Activated CD4-positive, CD25-positive, alpha-beta regulatory T cell treated with anti-CD3 and anti-CD28 coated beads, Interleukin-2, amount 50 U/mL, for 72 hours (primary cell): ENCODE measurements at places on chromosomes 1 and 21.

DNA sequence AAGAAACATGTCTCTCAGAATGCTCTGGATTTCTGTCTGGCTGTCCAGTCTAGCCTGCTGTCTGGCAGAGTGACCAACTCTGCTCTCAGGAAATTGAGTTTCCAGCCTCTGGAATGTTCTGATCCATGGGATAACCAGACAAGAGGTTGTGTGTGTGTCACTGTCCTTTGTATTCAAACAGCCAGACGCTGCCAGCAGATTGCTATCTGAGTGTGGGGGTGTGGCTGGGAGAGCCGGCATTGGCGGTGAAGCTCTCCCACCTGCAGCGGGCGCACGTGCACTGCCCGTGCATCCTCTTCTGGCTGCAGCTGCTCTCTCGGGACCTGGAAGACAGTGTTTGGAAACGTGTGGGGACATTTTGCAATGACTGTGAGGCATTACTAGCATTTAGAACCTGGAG is 26.1 kb downstream of the PKP1 start:
- no peak for DNase-seq

GRCh38 chr21:43209575-43210453 is 41.0 kb downstream of the CRYAA start:
- no peak for DNase-seq

GRCh38 chr1:37892151-37893047 is 33.0 kb upstream of the MTF1 start:
- DNase-seq = no peak

DNA sequence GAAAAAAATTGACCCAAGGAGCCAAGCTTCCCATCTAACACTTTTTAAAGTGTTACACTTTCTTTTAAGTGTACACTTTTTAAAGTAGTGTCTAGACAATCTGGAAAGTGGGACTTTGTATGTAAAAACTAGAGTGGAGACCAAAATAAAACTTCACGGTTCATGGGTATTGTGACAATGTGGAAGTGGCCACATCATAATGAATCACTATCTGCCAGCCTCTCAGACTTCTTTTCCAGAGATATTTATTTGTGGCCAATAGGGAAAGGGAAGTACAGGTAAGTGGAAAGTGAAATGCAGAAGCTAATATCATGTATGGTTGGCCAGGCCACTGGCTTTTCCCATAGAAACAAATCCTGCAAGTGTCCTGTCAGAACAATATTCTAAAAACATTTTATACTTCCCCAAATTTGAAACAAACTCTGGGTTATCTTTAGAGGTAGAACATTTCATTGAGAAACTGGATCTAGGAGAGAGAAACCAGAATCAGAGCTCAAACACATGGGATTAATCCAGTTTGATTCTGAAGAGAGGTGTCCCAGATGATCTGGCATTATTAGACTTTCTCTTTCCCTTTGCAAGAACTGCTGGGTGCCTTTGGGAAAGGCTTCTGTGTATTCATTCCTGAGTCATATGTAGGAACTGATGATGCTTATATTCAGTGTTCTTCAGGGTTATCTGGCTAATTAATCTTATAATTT is 2.0 kb downstream of the TNFSF18 start:
- no peak for DNase-seq

- DNase-seq = no peak
Measured at GRCh38 chr1:168509210-168509609, 34.6 kb downstream of the XCL2 start.

DNA sequence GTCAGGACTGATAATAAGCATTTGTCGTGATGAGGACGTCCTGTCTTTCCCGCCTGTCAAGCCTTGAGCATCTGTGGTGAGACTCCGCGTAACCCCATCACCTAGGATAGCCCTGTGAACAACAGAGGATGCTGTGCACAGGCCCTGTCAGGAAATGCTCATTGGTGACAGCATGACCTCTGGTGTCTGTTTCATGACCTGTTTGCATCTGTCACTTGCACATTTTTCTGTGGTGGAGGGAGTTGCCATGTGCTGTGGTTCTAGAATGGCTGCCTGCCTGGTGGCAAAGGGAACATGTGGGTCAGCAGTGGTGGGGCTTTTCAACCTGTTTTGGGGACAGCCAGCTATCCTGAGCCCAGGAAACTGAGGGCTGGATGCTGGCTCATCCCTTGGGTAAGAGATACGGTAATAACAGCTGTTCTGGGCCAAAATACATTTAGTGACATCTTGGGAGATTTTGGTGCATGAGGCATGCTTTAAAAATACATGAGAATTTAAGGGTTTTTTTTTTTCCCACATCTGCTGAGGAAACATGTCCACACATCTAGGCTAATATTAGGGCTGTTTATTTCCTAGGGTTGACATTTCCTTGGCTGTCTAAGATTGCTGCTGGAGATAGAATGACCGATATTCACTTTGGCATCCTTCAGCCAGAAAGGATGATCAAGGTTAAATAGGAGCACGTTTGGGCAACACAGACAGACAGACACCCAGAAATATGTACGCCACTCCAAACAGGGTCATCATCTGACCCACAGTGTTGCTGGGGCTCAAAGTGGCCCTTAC is 52.9 kb downstream of the KCNC4 start:
- DNase-seq = no peak

DNA sequence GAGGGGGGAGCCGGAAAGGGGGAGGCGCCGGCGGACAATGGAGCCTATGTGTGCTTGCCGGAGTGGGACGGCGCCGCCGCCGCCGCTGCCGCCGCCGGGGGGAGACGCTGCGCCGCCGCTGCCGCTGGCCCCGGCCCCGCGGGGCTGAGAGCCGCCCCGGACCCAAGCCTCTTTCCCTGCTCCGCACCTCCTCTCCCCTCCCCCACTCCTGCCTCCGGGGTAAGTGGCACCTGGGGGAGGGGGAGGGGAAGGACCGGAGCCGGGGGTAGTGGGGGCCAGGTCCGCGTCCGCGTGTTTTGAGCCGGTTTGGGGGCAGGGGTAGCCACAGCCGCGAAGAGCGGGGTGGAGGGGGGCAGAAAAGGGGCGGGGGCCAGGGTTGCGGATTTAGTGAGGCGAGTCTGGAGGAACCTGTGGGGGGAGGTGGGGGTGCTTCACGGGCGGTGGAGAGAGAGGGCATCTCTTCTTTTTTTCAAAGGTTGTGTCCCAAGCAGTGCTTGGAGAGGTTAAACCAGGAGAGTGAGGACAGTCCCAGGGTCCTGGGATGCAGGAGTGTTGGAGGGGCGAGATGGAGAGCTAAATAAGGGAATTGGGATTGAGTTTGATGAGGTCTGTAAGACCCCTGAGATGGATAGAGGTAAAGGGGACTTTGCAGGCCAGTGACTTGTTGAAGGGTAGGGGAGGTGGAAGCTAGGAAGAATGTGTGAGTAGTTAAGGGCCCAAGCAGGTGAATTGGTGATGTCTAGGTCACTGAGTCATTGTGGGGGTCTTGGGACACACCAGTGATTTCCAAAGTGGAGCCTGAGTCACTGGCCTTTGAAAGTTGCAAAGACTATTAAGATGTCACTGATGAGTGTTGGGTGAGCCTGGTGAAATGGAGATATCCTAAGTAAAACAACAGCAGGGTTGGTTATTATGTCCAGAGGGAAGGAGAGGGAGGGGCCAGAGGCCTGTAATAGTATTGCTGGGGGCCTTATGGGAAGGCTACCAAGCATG is 59.1 kb downstream of the BCL9 start:
- no peak for DNase-seq

- DNase-seq = no peak
Measured at GRCh38 chr1:210291081-210291764, 37.5 kb upstream of the HHAT start.

DNA sequence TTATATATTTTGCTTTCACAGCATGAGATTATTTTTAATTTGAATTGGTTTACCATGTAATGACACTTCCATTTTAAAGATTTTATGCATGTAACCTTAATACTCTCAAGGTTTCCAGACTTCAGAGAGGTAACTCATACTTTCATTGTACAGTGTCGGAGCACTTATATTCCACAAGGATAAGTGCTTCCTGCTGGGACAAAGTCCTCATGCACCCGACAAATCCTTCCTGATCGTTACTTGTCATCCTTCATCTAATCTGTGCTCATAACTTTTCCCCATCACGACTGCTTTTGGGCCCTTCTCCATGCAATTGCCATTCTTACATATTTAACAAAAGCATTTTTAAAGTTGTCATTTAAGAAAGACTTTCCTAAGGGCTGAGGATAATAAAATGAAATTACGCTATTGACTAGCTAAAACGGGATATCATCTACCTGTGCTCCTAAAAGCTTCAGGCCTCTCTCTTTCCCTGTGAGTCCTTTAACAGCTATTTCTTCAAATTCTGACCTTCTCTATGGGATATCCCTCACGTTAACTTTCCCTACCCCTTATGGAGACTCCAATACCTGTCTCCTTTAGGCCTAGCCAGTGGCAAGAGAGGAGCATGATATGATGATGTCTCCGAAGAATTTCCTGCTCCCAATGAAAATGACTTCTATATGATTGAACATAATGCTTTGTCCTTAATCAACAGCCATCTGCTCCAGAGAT is 59.3 kb downstream of the NCAM2 start:
- no peak for DNase-seq

- DNase-seq = no peak
Measured at GRCh38 chr1:167756730-167757405, 35.1 kb downstream of the MPZL1 start.

DNA sequence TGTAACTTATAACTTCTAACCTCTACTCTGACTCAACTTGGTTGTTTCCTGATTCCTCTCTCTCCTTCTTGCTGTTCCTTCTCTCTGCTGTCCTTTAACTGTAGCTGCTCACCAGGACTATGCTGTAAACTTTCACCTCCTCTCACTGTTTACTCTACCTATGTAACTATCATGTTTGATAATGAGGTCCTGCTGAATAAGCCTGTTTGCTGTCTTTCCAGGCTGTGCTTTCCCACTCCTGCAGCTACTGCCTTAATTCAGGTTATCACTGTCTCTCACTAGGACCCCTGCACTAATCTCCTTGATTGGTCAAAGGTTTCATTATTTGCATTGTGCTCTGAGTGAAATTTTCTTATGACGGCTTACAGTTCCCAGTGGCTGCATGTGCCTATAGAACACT is 633.9 kb upstream of the PTBP2 start:
- DNase-seq = no peak

- no peak for DNase-seq
Measured at GRCh38 chr1:221725735-221726672, 15.9 kb downstream of the DUSP10 start.

DNA sequence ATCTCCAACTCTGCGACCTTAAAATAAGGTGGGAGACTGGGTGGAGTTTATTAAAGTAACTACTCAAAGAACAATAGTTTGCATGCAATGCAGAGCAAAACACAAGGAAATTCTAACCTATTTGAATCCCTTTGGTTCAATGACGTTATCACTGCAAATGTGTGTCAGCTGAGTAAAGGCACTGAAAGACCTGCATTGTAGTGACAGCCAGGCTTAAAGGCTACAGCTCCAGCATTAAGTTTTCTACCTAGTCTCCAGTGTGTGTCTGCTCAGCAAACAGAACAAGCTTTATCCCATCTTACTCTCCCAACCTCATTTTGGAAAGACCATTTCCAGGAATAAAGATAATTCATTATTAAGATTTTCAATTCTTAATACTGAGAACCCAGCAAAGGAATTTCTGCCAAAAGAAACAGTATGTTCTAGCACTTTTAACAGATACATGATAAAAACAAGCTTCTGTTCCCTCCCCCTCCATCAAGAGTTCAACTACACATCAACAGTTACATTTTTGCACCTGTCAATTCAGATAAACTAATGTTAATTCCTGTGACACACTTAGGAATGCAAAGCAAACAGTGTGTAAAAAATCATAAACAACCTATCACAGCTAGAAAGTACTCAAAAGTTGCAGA is 14.2 kb downstream of the PTP4A2 start:
- no peak for DNase-seq

DNA sequence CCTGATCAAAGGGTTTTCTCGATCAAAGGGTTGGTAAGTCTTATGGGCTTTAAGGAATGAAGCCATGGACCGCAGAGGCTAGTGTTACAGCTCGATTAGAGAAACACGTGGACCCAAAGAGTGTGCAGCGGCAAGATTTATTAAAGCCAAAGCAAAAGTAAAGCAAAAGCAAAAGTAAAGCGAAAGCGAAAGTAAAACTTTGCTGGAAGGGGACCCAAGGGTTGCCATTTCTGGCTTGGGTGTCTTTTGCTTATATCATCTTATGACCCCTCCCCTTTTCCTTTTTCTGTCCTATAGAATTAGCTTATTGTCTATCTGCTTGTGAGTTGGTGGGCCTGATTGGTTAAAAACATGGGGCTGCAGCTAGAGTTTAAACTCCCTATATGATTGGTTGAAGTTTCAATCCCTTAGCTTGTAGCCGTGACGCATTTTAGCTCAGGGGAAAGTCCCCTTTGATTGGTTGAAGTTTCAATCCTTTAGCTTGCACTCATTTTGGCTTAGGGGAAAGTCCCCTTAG is 957.0 kb downstream of the AMY1C start:
- no peak for DNase-seq

GRCh38 chr1:20194757-20195461 is 8.6 kb upstream of the PLA2G2C start:
- peak; percentile 68 for DNase-seq

DNA sequence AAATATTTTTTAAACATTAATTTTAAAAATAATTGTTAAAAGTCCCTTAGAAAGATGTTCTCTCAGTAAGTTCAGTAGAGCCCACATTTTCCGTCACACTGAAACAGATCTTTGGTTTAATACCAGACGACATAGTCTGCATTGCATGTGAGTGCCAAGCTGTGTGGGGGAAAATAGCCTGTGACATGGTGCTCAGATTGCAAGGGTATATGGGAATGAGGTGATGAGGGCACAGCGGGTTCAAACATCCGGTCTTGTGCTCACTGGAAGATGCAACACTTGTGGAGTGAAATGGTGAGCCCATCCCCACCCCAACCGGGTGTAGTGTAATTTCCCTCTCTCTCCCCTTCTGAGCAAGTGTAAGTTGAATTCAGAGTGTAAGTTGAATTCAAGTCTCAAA is 114.3 kb downstream of the PEX14 start:
- DNase-seq = no peak

DNA sequence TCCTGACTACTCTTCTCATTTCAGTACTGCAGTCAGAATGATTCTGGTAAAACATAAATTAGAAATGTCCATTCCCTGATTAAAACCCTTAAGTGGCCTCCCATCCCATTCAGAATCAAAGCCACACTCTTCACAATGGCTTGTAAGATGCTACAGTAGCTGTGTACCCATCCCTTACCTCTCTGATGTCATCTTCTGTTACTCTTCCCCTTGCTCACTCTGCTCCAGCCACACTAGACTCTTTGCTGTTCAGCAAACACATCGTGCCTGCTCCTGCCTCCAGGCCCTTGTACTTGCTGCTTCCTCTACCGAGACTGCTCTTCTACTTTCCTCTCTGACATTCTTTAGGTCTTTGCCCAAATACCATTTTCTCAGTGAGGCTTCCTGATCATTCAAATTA is 4.3 kb upstream of the GPX7 start:
- no peak for DNase-seq
